ENCODE measurements at places on chromosomes 6 and 20. TPM values are rescaled to one million over a fixed set of nuclear protein-coding genes. Genes with fewer than 3 reads are reported as not detected.
A peak's percentile ranks its signal among the peaks of the same experiment; 100 is the strongest.

RRAGD gene
- total RNA-seq: 9.8 TPM

TRIM40 gene
- not detected for total RNA-seq

FILIP1 gene
- total RNA-seq: 32.0 TPM

TRIM38 gene
- total RNA-seq: 3.8 TPM

AKAP12 gene
- total RNA-seq: 70.1 TPM

DNA sequence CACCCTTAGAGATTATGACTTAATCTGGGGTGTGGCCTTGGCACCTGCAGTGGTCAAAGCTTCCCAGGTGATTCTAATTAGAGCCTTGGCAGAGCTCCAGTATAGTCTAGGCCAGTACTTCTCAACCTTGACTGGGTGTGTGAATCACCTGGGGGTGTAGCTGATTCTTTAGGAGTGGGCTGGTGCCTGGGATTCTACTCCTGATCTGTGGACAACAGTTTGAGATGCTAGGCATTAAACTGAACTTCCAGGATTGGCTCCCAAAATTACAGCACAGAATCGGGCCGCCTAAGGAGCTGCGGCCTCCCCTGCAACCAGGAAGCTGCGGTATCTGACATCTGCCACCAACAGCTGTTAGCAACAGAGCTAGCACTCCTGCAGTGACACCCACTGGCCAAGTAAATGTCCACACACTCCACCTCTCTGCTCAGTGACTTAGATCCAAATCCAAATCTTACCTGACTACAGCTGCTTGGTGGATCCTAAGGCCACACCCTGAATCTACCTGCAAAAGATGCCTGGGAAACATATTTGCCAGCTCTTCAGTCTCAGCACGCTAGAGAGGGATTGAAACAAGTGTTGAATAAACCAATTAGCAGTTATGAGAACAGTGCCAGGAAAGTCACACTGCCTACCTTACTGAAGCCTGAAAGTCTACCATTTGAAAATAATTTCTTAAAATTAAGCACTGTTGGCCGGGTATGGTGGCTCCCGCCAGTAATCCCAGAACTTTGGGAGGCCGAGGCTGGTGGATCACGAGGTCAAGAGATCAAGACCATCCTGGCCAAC is 126.7 kb downstream of the UNC5CL start:
- DNase-seq: peak; percentile 36

DNA sequence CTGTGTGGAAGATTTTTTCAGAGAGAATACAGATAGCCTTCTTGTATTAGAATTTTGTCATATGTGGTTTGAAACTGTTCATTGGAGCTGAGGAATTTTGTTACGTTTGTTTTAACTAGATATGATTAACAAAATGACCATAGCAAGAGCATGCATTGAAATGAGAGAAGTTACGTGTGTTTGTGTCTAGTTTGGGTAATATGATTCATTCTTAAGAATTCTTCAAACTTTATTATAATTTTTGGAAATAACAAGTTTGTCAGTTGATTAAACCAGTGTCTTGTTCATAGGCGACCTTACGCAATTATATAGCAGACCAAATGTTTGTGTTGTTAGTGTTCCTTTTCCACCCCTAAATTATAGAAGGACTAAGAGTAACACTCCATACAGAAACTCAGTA is 5.5 kb downstream of the GMNN start:
- DNase-seq: no peak

GRCh38 chr6:33725222-33725621 is 13.7 kb upstream of the UQCC2 start:
- no peak for DNase-seq

Data from endothelial cell (in vitro differentiated cells).